ENCODE measurements at places on chromosomes 16 and 17.

GRCh38 chr17:78585006-78585630, 7.9 kb upstream of the DNAH17 start:
- DNase-seq = no peak

GRCh38 chr17:71330099-71330375, 790.8 kb upstream of the SOX9 start:
- no peak for DNase-seq

DNA sequence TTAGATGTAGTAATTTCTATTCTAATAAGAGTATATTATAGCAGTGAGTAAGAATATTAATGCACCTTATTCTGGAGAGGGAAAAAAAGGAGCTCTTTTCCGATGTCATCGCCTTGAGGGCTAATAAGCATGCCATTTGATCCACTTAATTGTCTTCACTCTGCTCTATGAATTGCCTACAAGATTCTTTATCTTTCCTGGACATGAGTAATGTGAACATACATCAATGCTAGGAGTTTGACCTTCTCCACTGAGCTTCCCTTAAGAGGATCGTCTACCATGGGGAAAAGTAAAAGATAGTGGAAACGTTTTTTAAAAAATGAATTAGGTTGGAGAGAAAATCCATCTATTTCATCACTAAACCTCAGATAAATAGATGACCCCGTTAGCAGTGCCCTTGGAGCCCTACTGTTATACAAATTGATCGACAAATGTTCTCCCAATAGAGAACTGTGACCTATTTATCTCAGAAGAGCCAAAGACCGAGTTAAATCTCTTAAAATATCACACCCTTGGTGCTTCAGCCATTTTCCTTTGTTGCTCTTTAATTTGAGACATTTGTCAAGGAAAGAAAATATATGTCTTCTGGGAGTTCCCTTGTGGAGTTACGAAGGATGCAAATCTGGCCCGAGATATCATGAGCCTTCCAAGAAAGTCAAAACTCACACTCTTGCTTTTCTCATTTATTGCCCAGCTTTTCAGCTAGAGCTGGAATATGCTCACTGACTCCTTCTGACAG, 898.5 kb downstream of the KCNJ2 start:
- no peak for DNase-seq

GRCh38 chr17:40598619-40599467, 33.6 kb upstream of the CCR7 start:
- no peak for DNase-seq

DNA sequence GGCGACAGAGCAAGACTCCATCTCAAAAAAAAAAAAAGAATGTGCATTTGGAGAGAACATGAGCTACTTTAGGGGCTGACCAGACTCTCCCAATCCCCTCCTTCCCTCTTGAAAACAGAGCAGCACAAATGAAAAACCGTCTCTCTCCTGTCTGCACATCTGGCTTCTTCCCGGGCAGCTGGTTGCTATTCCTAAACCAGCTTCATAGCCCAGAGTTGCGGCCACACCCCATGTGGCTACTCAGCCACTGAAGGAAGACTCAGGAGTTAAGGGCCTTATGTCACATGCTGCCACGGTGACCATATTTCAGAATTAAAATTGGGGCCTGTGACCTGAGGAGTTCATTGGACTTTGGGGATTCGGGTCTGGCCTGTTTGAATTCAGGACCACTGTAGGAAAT, 48.3 kb downstream of the KATNIP start:
- no peak for DNase-seq

DNA sequence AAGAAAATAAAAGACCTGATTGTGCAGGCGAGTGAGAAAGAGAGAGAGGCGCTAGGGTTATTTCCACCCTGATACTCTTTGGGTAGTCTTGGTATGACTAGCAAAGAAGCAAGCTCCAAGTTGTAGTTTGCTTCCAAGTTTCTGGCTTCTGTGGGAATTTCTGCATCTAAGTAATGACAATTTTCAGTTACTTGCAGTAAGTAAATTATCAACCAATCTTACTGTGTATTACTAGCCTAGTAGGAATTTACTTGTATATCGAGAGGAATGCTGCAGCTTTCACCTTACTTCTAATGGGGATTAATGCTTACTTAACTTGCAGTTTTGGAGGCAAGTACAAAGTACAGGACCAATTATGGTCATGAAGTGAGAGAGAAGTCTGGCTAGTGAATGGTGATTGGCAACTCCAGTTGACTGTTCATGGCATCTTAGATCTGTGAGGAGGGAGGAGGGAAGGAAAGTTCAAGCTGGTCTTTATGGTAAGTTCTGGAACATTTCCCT, 31.9 kb downstream of the TENT4B start:
- DNase-seq = no peak

DNA sequence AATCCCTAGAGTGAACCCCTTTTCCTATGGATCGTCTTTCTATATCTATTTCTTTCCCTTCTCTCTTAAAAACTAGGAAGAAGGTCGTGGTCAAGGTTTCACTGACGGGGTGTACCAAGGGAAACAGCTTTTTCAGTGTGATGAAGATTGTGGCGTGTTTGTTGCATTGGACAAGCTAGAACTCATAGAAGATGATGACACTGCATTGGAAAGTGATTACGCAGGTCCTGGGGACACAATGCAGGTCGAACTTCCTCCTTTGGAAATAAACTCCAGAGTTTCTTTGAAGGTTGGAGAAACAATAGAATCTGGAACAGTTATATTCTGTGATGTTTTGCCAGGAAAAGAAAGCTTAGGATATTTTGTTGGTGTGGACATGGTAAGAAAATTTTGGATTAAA, 9.6 kb downstream of the CYLD start:
- DNase-seq = no peak

- DNase-seq = no peak
Measured at GRCh38 chr16:58222532-58223316, 24.8 kb upstream of the CSNK2A2 start.

DNA sequence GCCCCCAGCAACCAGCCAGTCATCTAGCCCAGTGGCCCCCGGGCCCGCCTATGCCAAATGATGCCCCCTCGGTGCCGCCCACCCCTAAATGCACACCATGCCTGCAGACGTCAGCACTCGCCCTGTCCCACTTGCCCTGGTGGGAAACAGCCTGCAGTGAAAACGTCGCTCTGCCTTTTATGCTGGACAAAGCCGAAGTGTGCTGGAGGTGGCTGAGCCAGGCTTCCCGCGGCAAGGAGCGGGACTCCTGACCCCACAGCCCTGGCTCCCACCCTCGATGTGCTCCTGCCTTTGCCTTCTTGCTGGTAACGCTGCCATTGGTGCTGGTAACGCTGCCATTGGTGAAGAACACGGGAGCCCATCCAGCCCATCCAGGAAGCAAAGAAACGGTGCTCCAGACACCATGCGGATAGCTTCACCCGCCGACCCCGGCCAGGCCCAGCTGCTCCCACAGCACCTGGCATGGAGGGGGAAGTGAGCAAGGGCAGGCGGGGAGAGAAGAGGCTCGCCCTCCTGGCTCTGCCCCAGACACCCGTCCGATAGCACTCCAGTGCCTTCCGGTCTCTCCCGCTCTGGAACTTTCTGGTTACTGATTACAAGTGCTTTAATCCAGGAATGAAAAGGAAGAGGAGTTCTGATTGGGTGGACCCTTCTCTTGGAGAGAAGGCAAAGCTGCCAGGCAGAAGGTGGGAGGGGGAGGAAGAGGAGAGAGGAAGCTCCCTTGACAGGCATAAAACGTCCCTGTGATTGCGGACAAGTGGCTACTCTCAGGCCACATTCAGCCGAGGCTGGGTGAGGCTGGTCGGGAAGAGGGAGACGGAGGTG, 4.0 kb upstream of the BAIAP2 start:
- DNase-seq = no peak

DNA sequence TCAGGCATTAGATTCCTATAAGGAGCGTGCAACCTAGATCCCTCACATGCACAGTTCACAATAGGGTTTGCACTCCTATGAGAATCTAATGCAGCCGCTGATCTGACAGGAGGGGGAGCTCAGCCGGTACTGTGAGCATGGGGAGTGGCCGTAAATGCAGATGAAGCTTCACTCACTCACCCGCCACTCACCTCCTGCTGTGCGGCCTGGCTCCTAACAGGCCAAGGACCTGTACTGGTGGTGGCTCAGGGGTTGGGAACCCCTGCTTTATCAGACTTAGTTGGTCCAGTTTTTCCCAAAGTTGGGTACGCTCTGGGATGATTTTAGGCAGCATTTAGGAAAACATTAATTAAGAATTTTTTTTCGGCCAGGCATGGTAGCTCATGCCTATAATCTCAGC, 103.8 kb downstream of the MARF1 start:
- DNase-seq = no peak

DNA sequence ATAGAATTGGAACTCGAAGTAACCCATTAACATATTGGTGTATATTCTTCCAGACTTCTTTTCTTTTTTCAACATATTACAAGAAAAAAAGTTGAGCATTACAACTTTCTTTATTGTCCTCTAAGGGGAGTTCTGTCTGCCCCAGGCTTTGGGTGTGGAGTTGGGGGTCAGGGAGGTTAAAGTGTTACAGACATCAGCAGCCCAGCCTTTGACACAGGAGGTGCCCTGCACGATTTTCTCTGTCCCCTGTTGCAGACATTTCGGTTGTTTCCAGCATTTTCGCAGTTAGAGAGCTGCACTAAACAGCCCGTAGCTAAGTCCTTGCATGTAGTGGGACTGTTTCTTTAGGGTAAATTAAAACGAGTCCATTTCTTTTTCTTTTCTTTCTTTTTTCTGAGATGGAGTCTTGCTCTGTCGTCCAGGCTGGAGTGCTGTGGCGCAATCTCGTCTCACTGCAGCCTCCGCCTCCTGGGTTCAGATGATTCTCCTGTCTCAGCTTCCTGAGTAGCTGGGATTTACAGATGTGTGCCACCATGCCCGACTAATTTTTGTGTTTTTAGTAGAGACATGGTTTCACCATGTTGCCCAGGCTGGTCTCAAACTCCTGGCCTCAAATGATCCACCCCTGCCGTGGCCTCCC, 13.4 kb upstream of the ADCY7 start:
- DNase-seq = no peak

- no peak for DNase-seq
Measured at GRCh38 chr16:54355251-54355650, 68.7 kb upstream of the IRX3 start.

- DNase-seq = no peak
Measured at GRCh38 chr17:76500074-76500746, 1.0 kb downstream of the RHBDF2 start.

DNA sequence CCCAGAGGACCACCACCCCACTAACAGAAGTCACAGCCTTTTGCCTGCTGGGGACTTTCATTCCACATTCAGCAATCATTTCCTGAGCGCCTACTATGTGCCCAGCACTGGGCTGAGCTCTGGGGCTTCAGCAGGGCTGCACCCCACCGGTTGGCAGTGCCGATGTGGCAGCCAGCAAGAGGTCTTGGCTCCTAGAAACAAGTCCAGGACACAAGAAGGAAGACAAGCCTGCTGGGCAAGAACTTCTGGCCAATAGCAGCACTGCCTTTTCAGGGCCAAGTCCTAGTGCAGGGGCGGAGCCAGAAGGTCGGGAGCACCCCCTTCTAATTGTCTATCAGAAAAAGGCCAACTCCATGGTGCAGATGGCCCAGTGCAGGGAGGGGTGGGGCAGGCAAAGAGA, 13.0 kb upstream of the HOXB9 start:
- no peak for DNase-seq

- no peak for DNase-seq
Measured at GRCh38 chr16:27499659-27500055, 50.1 kb downstream of the GTF3C1 start.

DNA sequence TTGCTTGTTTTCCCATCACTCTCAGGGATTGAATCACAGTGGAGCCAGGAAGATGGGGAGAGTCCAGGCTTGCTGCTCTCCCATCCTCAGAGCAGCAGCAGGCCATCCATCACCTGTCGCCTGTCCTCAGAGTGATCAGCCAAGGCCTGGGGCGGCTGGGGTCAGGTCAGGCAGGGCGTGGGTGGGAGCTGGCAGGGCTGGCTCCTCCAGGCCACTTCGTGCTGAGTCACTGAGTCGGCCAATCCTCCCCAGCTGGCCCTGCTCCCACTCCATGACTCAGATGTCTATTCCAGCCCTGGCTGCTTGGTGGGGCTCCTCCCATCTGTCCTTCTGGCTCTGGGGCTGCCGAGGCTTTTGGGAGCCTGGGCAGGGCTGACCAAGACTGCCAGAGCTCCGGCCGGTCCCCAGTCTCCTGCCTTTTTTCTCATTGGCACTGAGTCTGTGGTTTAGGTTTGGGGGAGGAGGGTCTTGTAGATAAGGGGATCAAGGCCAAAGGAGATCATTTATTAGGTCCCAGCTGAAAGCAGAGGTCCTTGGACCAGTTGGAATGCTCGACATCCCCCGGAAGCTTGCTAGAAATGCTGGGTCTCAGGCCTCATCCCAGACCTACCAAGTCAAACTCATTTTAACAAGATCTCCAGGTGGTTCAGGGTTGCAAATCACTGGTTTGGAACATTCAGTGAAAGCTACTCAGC, 72.7 kb downstream of the ABCC1 start:
- no peak for DNase-seq

GRCh38 chr16:12132850-12133440, 156.4 kb downstream of the SNX29 start:
- DNase-seq = no peak

- no peak for DNase-seq
Measured at GRCh38 chr16:83606486-83607030, 201.2 kb upstream of the HSBP1 start.

- no peak for DNase-seq
Measured at GRCh38 chr17:8137645-8138373, 13.9 kb upstream of the HES7 start.

DNA sequence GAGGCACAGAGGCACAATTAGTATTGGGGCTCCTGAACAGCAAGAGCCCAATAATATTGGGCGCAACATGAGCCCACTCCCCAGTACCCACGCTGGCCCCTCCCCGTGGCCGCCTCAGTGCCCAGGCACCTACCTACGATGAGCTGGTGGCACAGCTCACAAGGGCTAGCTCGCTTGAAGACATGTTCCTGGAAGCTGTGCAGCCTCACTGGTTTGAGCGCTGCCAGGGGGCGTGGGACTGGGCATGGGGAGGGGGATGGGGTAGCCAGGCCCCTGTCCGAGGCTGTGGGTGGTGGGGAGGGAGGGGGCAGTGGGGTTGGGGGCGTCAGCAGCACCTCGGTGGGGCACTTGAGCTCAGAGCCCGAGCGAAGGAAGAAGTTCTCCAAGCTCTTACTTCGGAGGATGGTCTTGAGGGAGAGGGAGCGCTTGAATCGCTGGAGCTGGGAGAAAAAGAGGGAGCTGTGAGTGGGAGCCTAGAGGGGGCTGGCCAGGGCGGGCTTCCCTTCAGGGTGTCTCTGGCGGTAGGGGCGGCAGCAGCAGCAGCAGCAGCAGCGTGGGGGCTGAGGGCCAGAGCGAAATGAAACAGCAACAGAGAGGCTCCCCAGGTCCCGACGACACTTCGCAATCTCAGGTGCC, 7.9 kb downstream of the STAC2 start:
- DNase-seq = no peak

DNA sequence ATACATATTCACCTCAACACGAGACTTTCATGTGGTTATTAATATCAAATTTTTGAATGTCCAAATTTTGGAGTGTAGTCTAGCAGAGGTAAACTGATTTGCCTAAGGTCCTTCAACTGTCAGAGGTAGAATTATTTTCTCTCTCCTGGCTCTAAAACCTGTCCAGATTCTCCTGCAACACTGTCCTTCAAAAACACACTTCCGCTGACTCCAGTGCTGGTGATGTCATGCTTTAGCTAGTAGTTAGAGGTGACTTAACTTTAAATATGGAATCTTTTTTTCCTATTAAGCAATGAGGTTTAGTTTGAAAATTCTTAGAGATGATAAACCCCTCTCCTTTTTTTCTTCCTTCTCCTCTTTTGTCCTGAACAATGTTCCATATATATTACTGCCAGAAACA, 10.8 kb upstream of the CBLN1 start:
- no peak for DNase-seq

Data from iPS DF 19.7 (cell line).